ENCODE measurements at places on chromosomes 12 and 14.

GRCh38 chr12:129873111-129873832 lies 30.6 kb downstream of the TMEM132D start:
- ATAC-seq: no peak

- peak; percentile 57 for ATAC-seq
These were observed 586.3 kb downstream of the LRFN5 start for GRCh38 chr14:42192738-42193653.

GRCh38 chr14:101217616-101218371 lies 314.3 kb upstream of the RTL1 start:
- no peak for ATAC-seq

GRCh38 chr14:76057914-76058313 lies 72.4 kb downstream of the IFT43 start:
- ATAC-seq: no peak

DNA sequence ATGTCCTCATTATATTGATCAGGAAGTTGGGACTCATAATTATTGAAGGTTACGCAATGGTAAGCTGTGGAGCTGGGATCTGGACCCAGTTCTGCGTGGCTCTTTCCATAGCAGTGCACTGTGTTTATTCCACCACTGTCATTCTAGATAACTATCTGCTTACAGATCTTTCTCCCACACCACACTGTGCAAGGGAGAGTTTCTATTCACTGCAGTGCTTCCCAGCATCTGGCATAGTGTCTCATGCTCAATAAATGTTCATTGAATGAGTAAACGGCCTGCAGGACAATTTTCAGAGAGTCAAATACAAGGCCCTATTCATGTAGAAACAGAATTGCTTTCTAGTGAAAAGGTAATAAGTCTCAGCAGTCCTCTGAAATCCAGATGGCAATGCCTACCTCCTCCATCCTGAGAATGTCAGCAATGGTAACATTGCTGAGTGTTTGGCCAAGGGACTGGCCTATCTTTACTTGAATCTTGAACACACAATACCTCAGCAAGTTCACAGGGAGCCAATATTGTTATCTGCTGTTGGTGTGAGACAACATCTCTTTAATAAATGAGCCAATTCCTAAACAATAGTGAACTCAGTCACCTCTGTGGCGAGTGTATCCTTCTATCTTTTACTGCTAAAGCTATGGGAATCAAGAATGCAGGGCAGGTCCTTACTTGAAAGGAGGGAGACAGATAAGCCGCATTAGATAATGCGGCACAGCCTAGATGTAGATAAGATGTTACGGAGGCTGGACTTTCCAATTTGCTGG lies 332.4 kb upstream of the PRICKLE1 start:
- ATAC-seq: no peak

DNA sequence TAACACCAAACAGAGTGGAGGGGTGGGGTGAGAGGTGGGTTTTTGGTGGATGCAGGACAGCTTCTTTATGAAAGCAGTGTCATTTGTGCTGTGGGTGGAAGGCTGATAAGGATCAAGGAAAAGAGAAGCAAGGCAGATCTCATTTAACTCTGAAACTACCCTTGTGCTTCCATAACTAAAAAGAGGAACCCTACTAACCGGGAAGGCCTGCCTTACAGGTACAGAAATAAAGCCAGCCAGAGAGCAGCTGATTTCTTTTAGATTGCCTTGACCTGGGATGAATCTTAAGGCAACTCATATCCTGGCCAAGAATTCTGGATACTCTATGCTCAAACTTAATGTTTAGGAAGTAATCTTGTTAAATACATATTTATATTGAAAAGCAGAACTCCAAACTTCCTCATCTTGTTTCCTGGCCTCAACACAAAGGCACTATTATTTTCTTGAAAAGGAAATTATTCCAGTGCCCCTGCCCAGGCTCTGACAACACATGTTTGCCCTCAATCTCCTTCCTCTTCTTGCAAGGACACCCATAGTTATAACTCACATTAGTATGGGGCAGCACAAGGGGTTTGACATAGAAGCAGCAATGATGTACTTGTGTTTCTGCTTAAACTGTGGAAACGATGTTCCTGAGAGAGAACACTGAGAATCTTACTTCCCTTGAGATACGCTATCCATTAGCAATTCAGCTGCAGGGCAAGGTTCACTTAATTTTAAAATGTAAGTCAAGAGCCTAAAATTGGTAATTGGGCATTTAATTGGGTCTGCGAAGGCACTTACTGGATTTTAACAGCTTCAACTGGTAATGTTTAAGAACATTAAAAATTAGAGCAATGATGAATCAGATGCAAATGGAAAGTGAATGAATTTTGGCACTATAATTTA lies 173.7 kb downstream of the STXBP6 start:
- no peak for ATAC-seq

- no peak for ATAC-seq
These were observed 83.4 kb upstream of the EVL start for GRCh38 chr14:99981806-99982205.
